ENCODE measurements at places on chromosomes 7 and 10.

DNA sequence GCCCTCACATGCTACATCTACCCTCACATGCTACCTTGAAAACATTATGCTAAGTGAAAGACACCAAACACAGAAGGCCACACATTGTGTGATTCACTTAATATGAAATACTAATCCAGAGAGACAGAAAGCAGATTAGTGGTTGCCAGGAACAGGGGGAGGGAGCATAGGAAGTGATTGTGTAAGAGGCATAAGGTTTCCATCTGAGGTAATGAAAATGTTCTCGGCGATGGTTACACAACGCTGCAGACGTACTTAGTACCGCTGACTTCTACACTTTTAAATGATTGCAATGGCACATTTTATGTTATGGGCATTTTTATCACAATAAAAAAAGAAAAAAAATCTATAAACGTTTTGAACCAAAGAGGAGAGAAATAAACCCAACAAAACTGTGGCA, 742.3 kb downstream of the TYW1 start:
- DNase-seq = no peak

- no peak for DNase-seq
Observed at GRCh38 chr10:102801496-102801895, 35.7 kb downstream of the CYP17A1 start.

DNA sequence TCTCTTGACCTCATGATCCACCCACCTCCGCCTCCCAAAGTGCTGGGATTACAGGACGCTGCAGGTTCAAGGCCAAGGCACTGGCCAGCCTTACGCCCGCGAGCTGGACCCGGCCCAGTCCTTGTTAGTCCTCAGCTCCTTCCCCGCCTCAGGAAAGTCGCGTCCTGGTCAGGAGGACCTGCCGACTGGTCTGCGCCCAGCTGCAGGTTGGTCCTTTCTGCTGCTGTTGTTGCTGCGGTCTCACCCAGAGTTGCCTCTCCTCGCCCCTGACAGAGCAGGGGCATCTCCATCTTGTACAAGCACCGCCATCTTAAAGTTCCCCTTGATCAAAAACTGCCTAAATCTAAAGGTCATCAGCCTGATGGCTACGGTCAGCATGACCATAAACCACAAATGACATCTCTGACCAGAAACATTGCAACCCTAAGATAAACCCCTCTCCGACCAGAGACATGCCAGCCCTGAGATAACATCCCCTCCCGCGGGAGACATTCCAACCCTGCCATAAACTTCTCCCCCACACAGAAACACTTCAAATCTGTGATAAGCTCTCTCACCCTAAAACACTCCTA, 13.9 kb upstream of the BMS1 start:
- DNase-seq = no peak

GRCh38 chr7:127629268-127629854, 11.4 kb upstream of the PAX4 start:
- DNase-seq = peak; percentile 57

GRCh38 chr7:150377635-150378034, 1.5 kb upstream of the ZNF775 start:
- no peak for DNase-seq

DNA sequence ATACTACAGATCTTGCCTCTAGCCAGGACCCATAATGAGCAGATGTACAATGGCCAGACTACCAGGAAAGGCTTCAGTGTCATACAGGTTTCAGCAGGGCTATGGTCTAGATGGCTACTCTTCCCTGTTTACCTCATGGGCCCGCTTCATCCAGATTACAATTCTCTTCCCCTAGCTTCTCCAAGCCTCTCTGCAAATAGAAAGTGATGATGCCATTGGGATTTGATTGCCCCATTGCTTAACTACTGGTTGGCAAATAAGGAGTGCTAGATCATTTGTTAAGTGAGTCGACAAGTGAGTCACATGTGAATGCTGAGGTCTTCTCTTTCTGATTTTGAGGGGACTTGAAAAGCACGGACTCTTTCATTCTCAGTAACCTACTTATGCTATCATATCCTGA, 361.5 kb upstream of the LRRTM3 start:
- DNase-seq = no peak

GRCh38 chr10:121886997-121887622, 40.7 kb downstream of the ATE1 start:
- DNase-seq = peak; percentile 68

DNA sequence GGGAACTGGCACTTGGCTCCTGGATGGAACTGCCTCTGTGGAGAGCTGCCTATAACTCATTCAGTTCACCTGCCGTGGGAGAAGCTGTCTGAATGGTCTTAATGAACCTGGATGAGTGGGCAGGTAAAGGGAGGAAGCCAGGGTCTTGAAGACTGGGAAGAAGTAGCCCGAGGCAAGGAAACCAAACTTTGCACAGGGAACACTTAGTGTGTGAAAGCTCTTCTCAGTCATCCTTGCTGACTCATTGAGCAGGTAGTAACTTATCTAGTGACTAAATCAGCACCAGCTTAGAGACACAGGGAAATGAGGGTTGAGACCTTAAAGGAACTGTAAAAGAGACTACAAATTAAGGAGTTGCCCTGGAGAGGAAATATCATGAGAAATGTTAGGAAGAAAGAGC, 9.9 kb downstream of the LRRC4 start:
- DNase-seq = no peak

- DNase-seq = no peak
Observed at GRCh38 chr7:50141854-50142253, 48.8 kb upstream of the ZPBP start.

DNA sequence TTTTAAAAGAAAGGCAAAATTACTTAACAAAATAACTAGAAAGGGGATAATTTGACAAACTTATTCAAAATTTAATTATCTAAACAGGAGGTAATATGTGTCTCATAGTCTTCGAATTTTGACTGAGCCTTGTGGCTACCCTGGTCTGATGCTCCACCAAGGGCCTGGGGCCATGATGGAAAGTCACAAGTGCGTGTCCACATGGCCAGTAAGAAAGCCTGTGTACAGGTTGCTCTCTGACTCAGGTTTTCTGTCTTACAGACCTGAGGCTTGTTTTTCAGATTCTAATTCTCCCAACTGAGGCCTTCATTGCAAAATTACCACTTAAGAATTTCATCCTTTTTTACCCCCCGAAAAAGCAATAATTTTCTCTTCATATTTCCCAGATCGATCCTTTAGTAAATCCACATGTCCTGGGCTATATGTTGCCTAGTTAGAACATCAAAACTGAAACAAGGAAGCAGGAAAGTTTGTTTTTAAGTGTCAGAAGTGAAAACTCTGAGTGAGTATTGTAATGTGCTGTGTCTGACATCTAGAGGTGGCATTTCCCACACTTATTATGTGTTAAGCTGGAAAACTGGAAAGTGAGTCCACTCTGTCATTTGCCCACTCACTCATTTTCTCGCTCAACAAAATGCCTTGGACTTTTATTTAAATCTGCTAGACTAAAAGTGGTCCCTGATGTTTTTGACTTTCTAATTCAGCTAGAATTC, 10.0 kb downstream of the CYP3A43 start:
- DNase-seq = no peak

- DNase-seq = no peak
Observed at GRCh38 chr10:133159611-133159949, 439 bp upstream of the KNDC1 start.

DNA sequence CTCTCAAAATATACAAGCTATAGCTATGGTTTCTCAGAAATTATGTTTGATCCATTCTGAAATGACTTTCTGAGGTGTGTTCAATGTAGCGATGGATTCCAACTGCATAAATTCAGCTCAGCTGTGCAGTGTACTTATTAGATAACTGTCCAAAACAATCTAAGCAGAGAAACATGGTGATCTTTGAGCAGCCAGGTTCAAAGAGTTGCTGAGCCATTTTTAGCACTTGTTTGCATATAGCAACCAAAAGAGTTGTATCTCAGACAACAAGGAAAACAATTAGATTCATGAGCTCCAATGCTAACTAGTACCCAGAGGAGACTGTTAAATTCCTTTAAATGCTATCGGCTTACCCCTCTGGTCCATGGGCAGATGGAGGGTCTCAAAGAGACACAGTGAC, 15.9 kb upstream of the KCNIP2 start:
- DNase-seq = no peak

DNA sequence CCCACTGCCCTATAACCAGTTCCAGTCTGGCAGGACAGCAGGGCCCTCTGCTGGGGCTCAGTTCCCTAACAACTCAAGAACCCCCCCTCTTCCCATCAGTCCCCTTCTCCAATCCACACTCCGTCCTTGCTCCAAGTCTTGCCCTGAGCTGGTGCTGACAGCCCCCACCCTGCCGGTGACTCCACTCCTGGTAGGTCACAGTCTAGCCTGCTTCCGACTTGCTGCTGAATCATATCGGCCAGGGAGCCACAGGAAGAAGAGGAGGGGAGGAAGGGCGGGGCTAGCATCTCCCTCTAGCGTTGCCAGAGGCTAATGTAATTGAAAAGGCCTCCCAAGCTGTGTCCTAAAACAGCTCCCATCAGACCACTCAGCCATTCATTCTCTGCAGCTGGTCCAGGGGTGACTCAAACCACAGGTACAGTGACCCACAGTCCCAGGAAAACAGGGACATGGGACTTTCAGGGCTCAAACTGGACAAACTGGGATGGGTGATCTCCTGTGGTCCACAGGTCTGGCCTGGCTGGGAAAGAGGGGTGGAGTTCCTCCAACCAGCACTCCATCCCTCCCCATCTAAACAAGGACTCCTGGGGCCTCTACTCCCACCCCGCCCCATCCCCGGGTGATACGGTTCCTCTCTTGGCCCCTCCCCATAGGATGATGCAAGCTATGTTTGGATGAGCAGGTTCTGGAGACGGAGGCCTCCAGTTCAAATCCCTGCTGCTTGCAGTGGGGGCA, 158.8 kb downstream of the SH3PXD2A start:
- DNase-seq = peak; percentile 92

DNA sequence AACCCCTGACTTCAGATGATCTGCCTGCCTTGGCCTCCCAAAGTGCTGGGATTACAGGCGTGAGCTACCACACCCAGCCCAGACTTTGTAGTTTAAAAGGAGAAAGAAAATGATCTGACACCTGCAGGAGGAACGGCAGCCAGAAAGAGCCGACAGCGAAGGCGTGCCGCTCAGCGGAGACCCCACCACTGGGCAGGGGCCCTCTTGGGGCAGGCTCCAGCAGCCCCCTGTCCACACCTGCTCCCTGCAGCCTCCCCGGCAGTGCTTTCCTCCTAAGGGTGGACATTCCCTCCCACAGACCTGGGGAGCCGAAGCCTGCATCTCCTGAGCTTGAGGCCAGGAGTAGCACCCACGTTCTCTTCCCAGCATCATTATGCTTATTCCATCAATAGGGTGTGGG, 19.2 kb upstream of the CNPY1 start:
- no peak for DNase-seq

- DNase-seq = peak; percentile 66
Observed at GRCh38 chr10:86711513-86712316, 43.4 kb downstream of the LDB3 start.

GRCh38 chr10:131549116-131549515, 237.6 kb upstream of the TCERG1L start:
- DNase-seq = no peak

GRCh38 chr7:1892011-1892965, 222.2 kb downstream of the ELFN1 start:
- DNase-seq = no peak

DNA sequence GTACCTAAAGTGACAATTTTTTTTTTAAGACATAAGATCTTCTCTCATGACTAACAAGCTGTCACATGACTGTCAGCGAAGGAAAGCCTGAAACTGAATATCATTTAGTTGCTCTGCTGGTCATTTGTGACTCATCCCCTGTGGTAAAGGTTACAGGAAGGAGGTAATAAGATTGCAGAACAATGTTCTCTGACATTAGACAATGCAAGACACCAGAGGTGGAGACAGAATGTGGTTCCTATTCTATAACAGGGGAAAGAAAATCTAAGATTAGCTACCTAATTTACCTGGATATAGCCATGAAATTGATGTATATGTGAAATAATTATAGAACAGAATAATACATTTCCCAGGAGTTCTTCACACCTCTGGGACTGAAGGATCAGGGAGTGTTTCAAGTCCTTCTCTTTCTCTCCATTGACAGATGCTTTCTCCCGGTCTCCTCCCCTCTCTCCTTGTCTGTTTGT, 47.7 kb downstream of the LRGUK start:
- no peak for DNase-seq

- no peak for DNase-seq
Observed at GRCh38 chr10:104119996-104120395, 2.0 kb upstream of the SFR1 start.

- no peak for DNase-seq
Observed at GRCh38 chr7:31939076-31939475, 131.1 kb downstream of the PDE1C start.
